Foreskin keratinocyte (primary cell): ENCODE measurements at places on chromosomes 3 and 15. TPM values are rescaled to one million over a fixed set of nuclear protein-coding genes. Genes with fewer than 3 reads are reported as not detected.

Gene ANKRD63
- total RNA-seq = not detected in 2 replicates

Gene TM4SF1
- 79.5 and 87.6 TPM in 2 replicates for total RNA-seq

Gene SCN11A
- total RNA-seq = not detected in 2 replicates

Gene PLSCR4
- total RNA-seq = 0.82 and 1.1 TPM in 2 replicates

Gene POPDC2
- total RNA-seq = 0.34 and 0.39 TPM in 2 replicates

Gene CPLX3
- not detected in 2 replicates for total RNA-seq

Gene SV2B
- total RNA-seq = not detected in 2 replicates

Gene TAGLN3
- 11.6 and 14.9 TPM in 2 replicates for total RNA-seq

Gene SNX22
- total RNA-seq = 0.07 and 0.14 TPM in 2 replicates

Gene USP4
- total RNA-seq = 32.0 and 32.8 TPM in 2 replicates

Gene SNX4
- total RNA-seq = 16.5 and 17.9 TPM in 2 replicates

Gene SKOR1
- total RNA-seq = not detected in 2 replicates

Gene IL20RB
- 104 and 118 TPM in 2 replicates for total RNA-seq

Gene TOP2B
- total RNA-seq = 83.2 and 91.0 TPM in 2 replicates

Gene FSIP1
- total RNA-seq = 0.58 and 0.63 TPM in 2 replicates

Gene BNC1
- 140 and 167 TPM in 2 replicates for total RNA-seq

Gene LTK
- not detected in 2 replicates for total RNA-seq

Gene RBP2
- not detected in 2 replicates for total RNA-seq

Gene TRIM42
- total RNA-seq = not detected in 2 replicates

Gene C3orf20
- total RNA-seq = not detected in 2 replicates

Gene CD200R1
- 0.04 TPM in 1 of 2 replicates, not detected in the other for total RNA-seq

Gene CD80
- total RNA-seq = not detected in 2 replicates

Gene SAMD7
- total RNA-seq = not detected in 2 replicates

Gene KLF15
- 0.11 TPM in 1 of 2 replicates, not detected in the other for total RNA-seq

Gene ZCWPW2
- 0.18 and 0.31 TPM in 2 replicates for total RNA-seq

Gene UNC13C
- not detected in 2 replicates for total RNA-seq

Gene AGTR1
- total RNA-seq = not detected in 2 replicates

Gene ROPN1
- not detected in 2 replicates for total RNA-seq
